ENCODE measurements at places on chromosomes 1 and 21.

DNA sequence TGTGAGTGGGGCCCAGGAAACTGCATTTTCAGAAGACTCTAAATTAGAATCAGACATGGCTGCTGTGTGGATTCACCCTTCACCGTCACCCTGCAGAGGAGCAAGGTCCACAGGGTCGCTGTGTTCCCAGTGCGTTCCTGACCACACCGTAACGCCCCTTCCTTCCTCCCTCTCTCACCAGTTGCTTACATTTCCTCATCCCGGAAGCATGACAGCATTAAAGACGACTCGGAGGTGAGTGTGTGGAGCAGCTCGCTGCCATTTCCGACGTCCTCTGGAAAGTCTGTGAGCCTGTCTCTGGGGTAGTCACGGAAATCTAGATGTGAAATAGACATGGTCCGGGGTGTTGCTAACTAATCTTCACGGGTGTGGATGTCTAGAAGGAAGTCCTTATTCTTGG is 45.9 kb downstream of the FAAP20 start:
- DNase-seq, result no peak

DNA sequence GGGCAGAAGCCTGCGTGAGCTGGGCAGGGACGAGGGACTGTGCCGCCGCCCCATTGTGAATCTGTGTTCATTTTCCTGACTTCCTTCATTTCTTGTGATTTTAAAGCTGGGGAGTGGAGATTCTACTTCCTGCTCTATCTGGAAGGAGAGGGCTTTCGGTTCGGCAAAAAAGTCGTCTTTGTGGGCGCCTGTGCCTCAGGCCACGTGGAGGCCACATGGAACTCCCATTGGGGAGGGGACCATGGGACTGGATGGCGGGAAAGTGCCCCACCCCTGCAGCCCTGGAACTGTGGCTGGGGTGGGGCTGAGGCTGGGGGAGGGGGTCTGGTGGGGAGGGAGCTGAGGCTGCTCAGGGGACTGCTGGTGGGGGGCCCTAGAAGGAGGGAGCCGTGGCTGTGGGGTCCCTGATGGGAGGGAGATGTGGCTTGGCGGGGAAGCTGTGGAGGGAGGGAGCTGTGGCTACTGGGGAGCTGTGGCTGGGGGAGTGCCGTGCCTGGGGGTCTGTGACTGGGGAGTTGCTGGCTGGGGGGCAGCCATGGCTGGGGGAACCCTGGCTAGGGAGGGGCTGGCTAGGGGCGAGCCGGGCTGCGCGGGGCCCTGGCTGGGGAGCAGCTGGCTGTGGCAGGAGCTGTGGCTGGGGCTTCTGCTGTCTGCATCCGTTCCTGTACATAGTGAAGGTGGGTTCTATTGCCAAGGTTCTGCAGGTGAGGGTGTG is 31.5 kb downstream of the COL18A1 start:
- DNase-seq, result no peak

- no peak for DNase-seq
These were observed 449.8 kb downstream of the OMA1 start for GRCh38 chr1:58096714-58097113.

- no peak for DNase-seq
These were observed 130.9 kb downstream of the FGGY start for GRCh38 chr1:59427784-59428183.

- DNase-seq, result no peak
These were observed 87.8 kb downstream of the NAV1 start for GRCh38 chr1:201626629-201627275.

DNA sequence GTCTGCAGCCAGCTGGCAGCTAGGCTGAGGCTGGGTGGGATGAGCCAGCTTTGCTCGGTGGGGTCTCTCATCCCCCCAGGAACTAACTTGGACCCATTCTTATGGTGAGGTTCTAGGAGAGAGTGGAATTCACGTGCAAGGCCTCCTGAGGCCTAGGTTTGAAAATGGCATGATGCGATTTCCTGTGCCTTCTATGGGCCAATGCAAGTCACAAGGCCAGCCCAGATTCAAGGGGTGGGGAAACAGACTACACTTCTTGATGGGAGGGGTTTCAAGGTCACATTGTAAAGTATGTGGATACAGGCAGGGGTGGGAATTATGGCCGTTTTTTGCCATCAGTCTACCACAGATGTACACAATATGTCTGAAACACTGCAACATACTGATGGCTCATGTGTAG is 48.3 kb downstream of the HTR6 start:
- no peak for DNase-seq

DNA sequence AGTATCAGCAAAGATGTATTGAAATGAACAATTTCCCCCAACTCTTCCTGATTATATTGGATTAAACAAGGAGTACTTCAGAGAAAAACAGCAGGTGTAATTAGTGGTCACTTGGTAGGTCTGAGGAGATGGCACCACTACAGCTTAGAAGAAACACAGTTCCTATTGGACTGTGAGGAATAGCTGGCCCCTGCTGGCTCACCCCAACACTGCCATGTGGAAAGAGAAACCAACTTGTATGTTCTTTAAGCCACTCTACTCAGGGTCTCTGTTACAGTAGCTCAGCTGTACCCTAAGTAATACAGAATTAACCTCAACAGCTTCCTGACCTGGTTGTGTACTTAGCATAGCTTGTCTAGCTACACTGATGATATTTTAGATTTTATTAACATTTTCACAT is 26.5 kb upstream of the MTR start:
- DNase-seq, result no peak

DNA sequence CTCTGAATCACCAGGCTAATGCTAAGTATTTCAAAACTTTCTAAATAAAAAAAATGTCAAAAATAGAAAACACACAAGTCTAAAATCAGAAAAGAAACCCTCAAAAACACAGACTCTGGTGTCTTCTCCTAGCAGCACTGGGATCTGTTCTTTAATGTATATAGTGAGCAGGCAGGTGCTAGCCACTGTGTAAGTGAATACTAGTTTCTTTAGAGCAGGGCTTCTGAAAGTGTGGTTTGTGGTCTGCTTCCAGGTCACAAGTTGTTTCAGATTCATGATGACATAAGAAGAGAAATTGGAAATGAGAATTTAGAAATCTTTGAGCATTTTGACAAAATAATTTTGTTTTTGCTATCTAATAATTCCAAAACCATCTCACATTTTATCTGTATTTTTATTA is 763.1 kb downstream of the USP25 start:
- DNase-seq, result no peak

Measured in left renal pelvis (tissue), 4 donors.